ENCODE measurements at places on chromosomes 7 and 10. TPM values are rescaled to one million over a fixed set of nuclear protein-coding genes. Genes with fewer than 3 reads are reported as not detected.
A peak's percentile ranks its signal among the peaks of the same experiment; 100 is the strongest.

DNA sequence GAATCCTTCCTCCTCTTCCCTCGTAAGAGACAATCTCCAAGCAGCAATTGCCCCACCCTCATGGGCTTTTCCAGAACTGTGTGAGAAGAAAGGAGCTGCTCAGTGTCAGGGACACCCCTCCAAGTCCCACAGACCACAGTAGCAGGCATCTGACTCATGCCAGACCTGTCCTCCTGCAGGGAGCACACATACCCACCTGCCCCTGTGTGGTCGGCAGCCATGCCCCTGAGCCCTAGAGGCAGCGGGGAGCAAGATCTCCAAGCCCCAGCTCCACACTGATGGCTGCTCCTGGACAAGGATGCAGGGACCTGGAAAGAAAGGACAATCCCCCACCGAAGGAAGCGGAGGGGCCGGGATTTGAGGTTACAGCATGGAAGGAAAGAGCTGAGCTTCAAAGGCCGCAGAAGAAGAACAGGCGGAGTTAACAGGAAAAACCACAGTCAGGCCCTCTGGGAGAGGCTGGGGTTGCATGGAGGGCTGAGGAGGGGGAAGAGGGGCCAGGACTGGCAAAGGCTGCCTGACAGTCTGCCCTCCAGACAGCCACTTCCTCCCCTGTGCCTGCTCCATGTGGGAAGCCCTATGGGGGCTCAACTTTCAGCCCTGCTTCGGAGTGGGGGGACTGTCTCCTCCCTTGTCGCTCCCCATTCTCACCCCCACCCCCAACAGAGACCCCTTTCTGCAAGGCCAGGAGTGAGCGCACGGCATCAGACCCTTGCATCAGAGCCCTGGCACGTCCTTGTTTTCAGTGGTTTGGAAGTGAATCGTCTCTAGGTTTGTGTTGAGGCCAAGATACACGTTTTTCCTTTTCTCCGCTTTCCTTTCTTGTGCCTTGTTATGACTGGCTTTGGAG lies 46.8 kb downstream of the ASB13 start:
- no peak overlapping the region for H3K4me3 ChIP-seq
- no peaks in the 10 kb centered on the region for H3K36me3 ChIP-seq
- H3K27me3 ChIP-seq = no peaks in the 10 kb centered on the region

The ASNS gene
- total RNA-seq = 34.1 TPM

The FLNC gene
- total RNA-seq = 12.2 TPM

The NME8 gene
- 0.44 TPM for total RNA-seq

The INTS1 gene
- total RNA-seq = 91.3 TPM

The PDE1C gene
- 5.5 TPM for total RNA-seq

The CFAP58 gene
- 0.35 TPM for total RNA-seq

GRCh38 chr10:129705676-129706075 lies 238.6 kb downstream of the MGMT start:
- H3K27me3 ChIP-seq = no peaks in the 10 kb centered on the region
- H3K4me3 ChIP-seq = no peak overlapping the region
- no peak for DNase-seq

GRCh38 chr10:73246322-73246645 lies 771 bp downstream of the DNAJC9 start:
- no peaks in the 10 kb centered on the region for H3K27me3 ChIP-seq
- H3K4me3 ChIP-seq = peak overlapping the region; percentile 94

Measured in kidney (tissue), 22 donors.